ENCODE measurements at places on chromosomes 12 and 14.

DNA sequence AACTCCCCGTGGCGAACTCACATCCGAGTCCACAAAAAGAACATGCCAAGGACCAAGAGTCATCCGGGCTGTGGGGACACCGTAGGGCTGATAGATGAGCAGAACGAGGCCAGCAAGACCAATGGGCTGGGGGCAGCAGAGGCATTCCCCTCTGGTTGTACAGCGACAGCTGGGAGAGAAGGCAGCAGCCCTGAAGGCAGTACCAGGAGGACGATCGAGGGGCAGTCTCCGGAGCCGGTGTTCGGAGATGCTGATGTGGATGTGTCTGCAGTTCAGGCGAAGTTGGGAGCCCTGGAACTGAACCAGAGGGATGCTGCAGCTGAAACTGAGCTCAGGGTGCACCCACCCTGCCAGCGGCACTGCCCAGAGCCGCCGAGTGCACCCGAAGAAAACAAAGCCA lies 50.7 kb downstream of the TBC1D30 start:
- DNase-seq, result no peak

DNA sequence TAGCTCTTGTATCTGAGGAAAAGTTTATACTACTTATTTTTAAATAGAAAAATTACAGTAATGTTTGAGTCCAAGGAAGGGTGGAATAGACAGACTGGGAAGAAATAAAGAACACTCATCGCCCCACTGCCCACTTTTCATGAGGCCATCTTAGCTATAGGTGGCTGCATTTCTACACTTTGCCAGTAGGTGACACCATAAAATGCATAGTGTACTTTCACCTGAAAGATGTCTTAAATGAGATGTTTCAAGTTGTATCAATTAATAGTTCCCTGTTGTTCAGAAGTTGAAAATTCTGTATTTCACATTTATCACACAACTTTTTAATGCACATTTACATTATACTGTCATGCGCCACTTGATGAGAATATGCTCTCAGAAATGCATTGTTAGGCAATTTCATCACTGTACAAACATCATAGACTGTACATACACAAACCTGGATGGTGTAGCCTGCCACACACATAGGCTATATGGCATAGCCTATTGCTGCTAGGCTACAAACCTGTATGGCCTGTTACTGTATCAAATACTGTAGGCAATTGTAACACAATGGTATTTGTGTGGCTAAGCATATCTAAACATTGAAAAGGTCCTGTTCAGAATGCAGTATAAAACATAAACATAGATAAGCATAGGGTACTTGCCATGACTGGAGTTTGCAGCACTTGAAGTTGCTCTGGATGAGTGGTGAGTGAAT lies 27.6 kb downstream of the PMCH start:
- no peak for DNase-seq

GRCh38 chr12:1510056-1510812 lies 84.1 kb downstream of the FBXL14 start:
- DNase-seq, result no peak

GRCh38 chr12:11861864-11862600 lies 208.7 kb upstream of the BCL2L14 start:
- DNase-seq, result no peak

DNA sequence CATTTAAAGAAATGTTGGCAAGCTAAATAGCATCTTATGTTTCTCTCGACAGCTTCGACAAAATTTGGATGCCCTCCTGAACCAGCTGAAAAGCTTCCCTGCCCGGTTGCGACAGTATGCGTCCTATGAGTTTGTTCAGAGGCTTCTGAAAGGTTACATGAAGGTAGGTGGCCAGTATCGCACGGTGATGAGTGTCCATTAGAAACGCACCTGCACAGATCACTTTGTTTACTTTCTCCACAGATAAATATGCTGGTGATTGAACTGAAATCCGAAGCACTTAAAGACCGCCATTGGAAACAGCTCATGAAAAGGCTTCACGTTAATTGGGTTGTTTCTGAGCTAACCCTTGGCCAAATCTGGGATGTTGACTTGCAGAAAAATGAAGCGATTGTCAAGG lies 36.5 kb downstream of the DYNC1H1 start:
- no peak for DNase-seq

GRCh38 chr14:76267322-76268046 lies 108.5 kb upstream of the ESRRB start:
- DNase-seq, result no peak

DNA sequence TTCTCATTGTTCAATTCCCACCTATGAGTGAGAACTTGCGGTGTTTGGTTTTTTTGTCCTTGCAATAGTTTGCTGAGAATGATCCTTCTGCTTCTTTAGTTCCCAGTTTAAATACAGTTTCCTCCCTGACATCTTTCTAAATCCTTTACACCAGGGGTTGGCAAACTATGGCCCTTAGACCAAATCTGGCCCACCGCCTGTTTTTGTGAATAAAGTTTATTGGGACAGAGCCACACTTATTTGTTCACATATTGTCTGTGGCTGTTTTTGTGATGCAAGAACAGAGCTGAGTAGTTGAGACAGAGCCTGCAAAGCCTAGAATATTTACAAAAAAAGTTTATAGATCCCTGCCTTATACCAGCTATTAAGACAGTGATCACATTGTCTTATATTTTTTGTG lies 53.7 kb downstream of the SERPINA10 start:
- DNase-seq, result no peak

- peak; percentile 33 for DNase-seq
Observed at GRCh38 chr12:98870504-98870903, 225.4 kb downstream of the APAF1 start.

GRCh38 chr14:30005114-30005808 lies 77.6 kb upstream of the PRKD1 start:
- peak; percentile 29 for DNase-seq

- no peak for DNase-seq
Observed at GRCh38 chr12:61916831-61917230, 343.4 kb upstream of the USP15 start.

DNA sequence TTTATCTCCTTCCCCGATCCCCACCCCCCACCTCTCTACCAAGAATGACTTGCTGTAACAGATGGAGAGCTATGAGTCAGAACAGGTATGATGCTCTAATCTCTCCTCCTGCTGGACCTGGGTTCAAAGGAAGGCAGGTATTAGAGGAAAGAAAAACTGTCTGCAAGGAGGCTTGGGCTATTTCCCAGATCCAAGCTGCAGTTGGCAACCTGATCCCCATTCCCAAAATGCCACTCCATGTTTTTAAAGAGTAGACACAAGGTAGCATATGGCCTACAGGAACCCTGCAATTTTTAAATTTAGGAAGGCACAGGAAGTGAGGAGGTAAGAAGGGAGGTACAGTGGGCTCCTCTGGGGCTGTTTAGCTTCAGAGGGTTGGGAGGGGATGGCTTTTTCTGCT lies 33.0 kb downstream of the SRRM4 start:
- DNase-seq, result no peak

- DNase-seq, result no peak
Observed at GRCh38 chr12:66403746-66404145, 101.5 kb downstream of the HELB start.

GRCh38 chr12:12945591-12945990 lies 6.4 kb downstream of the GPRC5D start:
- DNase-seq, result no peak

- no peak for DNase-seq
Observed at GRCh38 chr14:77603654-77604255, 12.7 kb downstream of the SPTLC2 start.

DNA sequence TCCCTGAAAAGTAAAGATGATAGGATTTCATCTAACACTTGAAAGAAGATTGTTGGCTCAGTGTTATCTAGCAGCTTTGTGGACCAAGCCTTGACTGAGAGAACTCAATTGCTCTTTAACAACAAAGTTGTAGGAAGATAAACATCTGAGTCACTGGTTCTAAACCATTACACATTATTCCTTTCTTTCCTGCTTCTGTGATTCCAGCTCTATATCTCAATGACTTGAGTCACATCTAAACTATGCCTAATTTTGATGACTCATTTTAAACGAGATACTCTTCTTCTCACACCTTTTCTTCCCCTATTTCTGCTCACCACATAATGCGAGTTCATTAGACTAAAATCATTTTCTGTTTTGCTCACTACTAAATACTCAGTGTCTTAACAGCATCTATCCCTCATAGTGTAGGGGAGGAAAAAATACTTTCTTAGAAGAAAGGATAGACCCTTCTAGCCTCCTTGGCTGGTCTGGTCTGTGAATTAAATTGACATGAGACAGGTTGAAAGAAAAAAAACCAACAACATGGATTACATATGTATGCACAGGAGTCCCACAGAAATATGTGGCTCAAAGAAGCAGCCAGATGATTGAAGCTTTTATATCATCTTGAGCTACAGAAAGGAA lies 201.4 kb downstream of the C12orf50 start:
- no peak for DNase-seq

DNA sequence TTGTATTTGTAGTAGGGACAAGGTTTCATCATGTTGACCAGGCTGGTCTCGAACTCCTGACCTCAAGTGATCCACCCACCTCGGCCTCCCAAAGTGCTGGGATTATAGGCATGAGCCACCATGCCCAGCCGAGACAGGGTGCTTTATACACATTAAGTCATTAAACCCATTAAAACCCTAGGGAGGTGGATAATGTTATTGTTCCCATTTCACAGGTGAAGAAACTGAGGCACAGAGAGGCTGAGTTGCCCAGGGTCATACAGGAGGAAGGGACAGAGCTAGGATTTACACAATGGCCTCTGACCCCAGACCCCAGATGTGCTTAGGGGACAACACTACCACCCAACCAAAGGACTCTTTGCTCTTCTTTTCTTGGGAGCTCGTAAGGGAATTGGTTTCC lies 51.0 kb upstream of the RIN3 start:
- no peak for DNase-seq

DNA sequence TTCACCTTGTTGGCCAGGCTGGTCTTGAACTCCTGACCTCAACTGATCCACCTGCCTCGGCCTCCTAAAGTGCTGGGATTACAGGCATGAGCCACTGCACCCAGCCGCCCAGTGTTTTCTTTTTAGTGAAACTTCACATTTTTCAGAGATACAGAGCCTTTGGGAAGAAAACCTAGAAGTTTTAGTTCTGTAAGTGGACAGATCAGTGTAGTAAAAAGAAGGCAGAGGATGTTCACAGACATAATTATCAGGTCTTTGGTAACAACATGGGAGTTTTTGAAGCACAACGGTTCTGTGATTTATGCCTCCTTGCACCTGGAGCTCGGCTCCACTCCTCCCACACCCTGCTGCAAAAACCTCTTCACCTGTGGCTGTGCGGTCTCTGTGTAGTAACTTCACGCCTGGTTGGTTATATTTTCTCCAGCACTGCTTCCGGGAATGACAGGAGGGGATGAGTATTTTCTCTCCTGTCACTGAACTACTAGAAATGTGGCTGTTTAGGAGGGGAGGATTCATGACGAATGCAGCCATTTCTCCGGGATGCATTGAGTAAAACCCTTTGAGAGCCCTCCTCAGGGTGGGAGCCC lies 67.0 kb downstream of the ARF6 start:
- no peak for DNase-seq

GRCh38 chr12:108772247-108772646 lies 40.9 kb upstream of the CORO1C start:
- no peak for DNase-seq

GRCh38 chr14:56189307-56189706 lies 71.1 kb downstream of the PELI2 start:
- no peak for DNase-seq

- no peak for DNase-seq
Observed at GRCh38 chr14:20440465-20440864, 4.5 kb upstream of the KLHL33 start.

GRCh38 chr12:43436597-43436996 lies 115.4 kb downstream of the ADAMTS20 start:
- no peak for DNase-seq

DNA sequence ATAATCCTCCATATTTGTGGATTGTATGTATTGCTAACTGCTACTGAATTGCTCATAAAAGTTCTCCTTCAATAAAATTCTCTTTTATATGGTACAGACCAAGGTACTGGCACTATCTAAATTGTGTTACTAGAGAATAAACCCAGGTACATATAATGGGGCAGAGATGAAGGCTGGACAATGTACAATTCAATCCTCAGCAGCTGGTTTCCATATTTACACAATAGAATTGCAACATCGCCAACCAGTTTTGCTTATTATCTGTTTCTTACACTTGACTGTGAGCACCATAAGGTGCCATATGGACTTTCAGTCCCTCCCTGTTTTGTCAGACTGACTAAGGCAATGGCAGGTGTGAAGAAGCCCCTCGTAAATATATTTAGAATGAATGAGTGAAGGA lies 18.1 kb downstream of the KITLG start:
- no peak for DNase-seq

DNA sequence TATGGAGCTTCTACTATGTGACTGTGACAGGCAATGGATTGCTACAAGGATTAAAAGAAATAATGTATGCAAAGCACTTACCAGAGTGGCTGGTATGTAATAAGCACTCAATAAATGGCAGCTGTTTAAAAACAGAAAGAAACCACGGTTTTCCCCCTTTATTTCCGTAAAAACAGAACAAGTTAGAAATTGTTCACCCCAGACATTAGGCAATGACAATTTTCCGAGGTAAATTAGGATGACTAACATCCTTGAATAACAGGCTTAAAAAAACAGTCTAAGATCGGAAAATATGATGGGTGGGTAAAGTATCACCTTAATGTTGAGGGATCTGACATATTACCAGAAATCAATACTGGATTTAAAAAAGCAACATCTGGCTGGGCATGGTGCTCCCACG lies 20.9 kb upstream of the CNIH1 start:
- no peak for DNase-seq

DNA sequence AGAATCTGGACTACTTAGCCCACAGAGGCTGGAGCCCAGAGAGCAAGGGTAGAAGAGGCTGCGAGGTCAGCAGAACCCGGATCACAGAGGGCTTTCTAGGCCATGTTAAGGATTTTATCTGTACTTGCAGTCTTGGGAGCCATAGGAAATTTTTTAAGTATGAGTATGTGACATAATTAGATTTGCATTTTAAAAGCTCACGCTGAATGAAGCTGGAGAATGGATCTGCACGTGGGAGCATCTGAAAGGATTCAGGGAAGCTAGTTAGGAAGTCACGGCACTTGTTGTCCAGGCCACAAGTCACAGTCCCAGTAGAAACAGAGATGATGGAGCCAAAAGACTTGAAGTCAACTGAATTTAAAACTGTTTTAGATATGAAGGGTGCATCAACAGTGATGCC lies 14.1 kb downstream of the CORO1C start:
- DNase-seq, result no peak

- DNase-seq, result no peak
Observed at GRCh38 chr12:79635676-79636075, 55.1 kb downstream of the PAWR start.

GRCh38 chr14:99529899-99530298 lies 48.7 kb downstream of the CCNK start:
- no peak for DNase-seq

All from neuronal stem cell (in vitro differentiated cells).